PC-9 (cell line): ENCODE measurements at places on chromosomes 3 and 15.

GRCh38 chr3:171001957-171002694 lies 24.4 kb downstream of the SLC2A2 start:
- no peak overlapping the region for H3K4me3 ChIP-seq
- no peak overlapping the region for H3K27ac ChIP-seq
- DNase-seq: no peak
- no peaks in the 10 kb centered on the region for H3K36me3 ChIP-seq

DNA sequence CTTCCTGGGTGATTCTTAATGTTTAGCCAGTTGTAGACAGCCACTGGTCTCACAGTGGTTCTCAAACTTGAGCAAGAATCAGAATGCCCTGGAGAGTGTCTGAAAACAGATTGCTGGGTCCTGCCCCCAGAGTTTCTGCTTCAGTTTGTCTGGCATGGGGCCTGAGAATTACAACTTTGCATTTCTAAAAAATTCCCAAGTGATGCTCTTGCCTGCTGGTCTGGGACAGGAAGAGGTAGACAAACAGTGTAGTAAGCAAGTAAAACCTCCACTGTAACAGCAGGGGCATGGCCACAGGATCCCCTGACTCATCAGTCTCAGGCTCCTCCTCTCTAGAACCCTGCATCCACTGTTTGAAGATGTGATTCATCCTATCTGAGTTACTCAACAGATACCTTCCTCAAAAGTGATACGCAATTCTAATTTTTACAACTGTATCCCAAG lies 36.5 kb downstream of the DZIP1L start:
- peak overlapping the region; percentile 89 for H3K27ac ChIP-seq
- H3K36me3 ChIP-seq: no peaks in the 10 kb centered on the region
- no peak for DNase-seq
- peaks cover 54% of the 10 kb centered on the region for H3K4me1 ChIP-seq

DNA sequence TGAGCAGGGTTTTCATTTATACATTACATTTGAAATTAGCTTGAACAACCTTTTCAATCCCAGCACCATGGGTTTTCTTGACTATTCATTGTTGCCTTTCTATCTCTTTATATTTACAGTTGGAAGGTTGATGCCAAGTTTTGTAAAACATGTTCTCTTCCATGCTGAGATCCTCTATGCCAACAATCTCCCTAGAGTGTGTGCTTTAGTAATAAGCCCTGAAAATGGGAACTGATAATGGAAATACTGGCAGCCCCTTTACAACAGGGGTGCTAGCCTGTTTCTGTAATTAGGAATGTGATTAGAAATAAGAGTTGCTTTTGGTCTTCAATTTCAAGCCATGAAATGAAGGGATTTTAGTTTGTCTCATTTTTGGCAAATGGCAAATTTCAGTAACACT lies 239.9 kb upstream of the NAALADL2 start:
- H3K36me3 ChIP-seq: no peaks in the 10 kb centered on the region
- DNase-seq: no peak
- H3K27ac ChIP-seq: no peak overlapping the region
- H3K4me1 ChIP-seq: no peaks in the 10 kb centered on the region
- no peak overlapping the region for H3K4me3 ChIP-seq

- H3K4me3 ChIP-seq: no peak overlapping the region
- H3K4me1 ChIP-seq: no peaks in the 10 kb centered on the region
- H3K36me3 ChIP-seq: no peaks in the 10 kb centered on the region
- no peaks in the 10 kb centered on the region for H3K27me3 ChIP-seq
- H3K27ac ChIP-seq: no peak overlapping the region
Observed at GRCh38 chr3:62970648-62971047, 95.4 kb upstream of the CADPS start.
